ENCODE measurements at places on chromosomes 5 and 9. TPM values are rescaled to one million over a fixed set of nuclear protein-coding genes. Genes with fewer than 3 reads are reported as not detected.
A peak's percentile ranks its signal among the peaks of the same experiment; 100 is the strongest.

DNA sequence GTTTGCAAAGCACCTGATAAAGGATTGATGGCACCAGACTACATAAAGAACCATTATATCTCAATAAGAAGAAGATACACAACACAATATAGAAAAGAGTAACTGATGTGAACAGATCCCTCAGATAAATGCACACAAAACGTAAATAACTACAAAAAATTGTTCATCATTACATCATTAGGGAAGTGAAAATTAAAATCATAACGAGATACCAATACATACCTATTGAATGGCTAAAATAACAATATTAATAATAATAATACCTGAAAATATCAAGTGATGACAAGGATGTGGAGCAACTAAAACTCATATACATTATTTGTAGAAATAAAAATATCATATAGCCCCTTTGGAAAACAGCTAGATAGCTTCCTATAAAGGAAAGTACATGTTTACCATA, 469.5 kb downstream of the DMRTA1 start:
- no peak for DNase-seq

- no peak for DNase-seq
Measured at GRCh38 chr5:159887050-159887449, 29.2 kb upstream of the ADRA1B start.

GRCh38 chr5:95731571-95732554, 727 bp downstream of the RHOBTB3 start:
- no peak for DNase-seq

DNA sequence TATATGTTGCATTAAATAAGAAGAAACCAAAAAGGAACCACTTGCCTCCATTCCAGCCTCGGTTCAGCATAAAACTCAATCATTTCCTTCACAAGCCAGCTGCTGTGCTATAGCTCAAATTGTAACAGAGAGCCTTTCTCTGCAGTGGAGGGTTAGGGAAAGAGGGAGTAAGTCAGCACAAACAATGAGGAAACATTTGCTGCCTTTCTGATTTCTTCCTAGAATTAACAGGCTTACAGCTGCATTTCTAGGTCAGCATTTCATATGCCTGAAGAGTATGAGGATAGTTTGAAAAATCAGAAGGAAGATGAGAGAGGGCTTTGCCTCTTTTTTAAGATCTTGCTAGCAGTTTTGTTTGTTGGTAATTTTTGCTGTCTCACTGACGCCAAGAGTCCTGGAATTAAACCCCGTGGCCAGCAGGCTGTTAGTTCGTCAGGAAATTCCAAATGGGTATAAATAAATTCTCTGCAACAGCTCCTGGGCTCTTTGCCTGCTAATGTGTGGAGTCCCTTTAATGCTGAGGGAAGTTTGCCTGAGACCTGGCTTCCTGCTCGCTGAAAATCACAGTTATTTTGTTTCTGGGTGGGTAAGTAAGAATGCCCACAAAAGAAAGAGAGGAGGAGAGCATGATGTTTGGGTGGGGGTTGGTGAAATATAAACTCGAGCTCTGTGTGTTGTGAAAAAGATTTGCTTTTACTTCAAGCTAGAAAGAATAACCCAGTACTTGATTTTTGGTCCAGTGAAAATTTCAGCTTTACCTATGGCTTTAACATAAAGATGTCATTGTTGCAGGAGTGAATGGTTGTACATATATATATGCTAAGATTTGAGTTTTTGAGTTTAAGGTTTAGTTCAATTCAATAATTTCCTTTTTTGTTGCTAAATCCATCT, 148.1 kb upstream of the DMRT1 start:
- DNase-seq = peak; percentile 41

The CCNI2 gene
- total RNA-seq = not detected
